T-cell (primary cell): ENCODE measurements at places on chromosomes 3 and 15. TPM values are rescaled to one million over a fixed set of nuclear protein-coding genes. Genes with fewer than 3 reads are reported as not detected.

THSD4 gene
- total RNA-seq = not detected

ROBO1 gene
- 0.61 TPM for total RNA-seq

DNA sequence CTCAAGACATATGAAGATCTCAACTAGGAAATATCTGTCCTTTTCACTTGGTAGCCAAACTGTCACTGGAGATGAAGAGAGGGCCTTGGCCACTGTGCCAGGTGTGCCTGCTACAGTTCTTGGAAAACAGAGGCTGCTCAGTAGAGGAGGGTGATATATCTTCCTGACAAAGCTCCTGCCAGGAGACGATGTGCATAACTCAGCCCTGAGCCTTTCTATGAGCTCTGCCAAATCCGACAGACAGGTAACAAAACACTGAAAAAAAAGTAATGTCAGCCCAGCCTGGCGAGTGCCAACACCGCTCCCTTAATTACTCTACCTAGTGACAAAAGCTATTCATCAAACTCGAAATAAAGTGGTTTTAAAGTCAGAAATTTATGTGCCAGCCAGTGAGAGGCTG lies 123.2 kb downstream of the MFSD1 start:
- no peaks in the 10 kb centered on the region for H3K4me1 ChIP-seq
- no peak overlapping the region for H3K4me3 ChIP-seq

GRCh38 chr15:63763476-63764123 lies 70.1 kb downstream of the HERC1 start:
- no peak for DNase-seq
- peaks cover 4% of the 10 kb centered on the region for H3K36me3 ChIP-seq
- H3K4me3 ChIP-seq = no peak overlapping the region
- H3K27me3 ChIP-seq = no peaks in the 10 kb centered on the region
